ENCODE measurements at places on chromosomes 6 and 20. TPM values are rescaled to one million over a fixed set of nuclear protein-coding genes. Genes with fewer than 3 reads are reported as not detected.

Gene LY6G6D
- total RNA-seq = not detected

Gene SRMS
- total RNA-seq = not detected

Gene GSTA3
- not detected for total RNA-seq

Gene SLC22A16
- not detected for total RNA-seq

Gene ARG1
- total RNA-seq = not detected

Gene CST4
- not detected for total RNA-seq

Gene GCM1
- not detected for total RNA-seq

Gene OR12D1
- not detected for total RNA-seq

Gene CYP39A1
- 0.22 TPM for total RNA-seq
